HT-29 (cell line): ENCODE measurements at places on chromosomes 6 and 20. TPM values are rescaled to one million over a fixed set of nuclear protein-coding genes. Genes with fewer than 3 reads are reported as not detected.

The ARG1 gene
- not detected in 2 replicates for total RNA-seq

DNA sequence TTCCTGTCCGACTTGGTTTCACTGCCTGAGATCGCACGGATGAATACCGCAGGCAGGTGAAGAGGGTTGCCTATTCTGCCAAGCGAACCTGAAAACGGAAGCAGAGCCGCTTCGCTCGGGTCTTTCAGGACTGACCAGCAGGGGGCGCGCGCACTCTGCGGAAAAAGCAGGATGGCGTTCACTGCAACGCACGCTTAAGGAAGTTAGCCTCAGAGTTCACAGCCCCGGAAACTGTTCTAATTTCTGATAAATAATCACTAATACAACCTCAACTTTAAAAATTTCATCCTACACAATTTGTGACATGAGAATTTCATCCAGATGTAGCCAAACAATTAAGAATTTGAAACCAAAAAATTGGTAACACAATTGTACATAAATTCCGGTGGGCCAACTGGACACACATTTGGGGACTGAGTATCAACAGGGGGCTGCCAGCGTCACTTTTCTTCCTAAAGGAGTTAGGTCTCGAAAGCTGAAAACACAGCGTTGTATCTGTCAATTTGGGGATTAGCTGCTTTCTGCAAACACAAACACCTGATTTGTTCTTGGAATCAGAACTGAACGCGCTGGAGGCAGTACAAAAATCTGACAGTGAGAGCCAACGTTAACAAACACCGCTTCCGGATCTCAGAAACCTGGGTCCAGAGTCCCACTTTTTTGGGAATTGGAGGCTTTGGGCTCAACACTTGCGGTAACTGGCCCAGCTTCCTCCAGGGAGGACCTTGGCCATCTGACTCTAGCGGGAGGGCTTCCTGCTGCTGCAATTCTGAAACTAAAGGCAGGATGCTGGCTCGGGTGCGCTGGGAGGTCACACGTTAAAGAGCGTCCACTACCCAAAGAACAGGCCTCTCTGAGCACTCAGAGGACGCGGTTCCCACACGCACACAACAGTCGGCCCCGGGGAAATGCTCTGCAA lies 8.8 kb downstream of the PXDC1 start:
- DNase-seq: peak; percentile 89

DNA sequence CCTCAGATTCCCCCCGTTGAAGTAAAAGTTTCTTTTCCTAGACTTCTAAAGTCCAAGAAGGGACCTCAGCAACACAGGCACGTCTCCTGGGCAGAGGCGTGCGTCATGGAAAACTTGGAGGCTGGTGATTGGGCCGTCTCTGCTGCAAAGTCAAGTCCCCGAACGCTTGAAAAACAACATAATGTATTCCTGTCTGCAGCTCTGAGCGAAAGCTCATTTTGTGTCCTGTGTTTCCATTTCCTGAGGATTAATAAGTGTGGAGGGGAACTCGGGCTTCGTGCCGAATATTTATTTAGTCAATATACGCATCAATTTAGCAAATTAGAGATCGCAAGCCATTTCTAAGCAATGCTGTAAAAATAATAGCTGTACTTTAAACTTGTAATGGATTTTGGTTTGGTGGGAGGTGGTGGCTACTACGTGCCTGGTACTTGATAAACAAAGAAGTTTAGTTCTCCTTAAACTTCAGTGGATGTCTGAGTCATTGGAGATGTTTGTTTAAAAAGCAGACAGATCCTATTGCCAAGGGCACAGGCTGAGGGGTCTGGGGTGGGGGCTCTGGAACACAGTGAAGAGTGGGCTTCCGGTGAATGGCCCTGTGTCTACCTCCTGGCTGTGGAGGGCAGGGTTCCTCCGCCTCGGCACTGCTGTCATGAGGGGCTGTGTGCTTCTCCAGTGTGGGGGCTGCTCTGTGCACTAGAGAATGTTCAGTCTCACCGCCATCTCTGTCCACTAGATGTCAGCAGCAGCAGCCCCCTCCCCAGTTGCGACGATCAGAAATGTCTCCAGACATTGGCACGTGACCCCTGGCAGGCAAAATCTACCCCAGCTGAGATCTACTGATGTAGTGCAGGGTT lies 21.8 kb downstream of the PCK1 start:
- DNase-seq: no peak

DNA sequence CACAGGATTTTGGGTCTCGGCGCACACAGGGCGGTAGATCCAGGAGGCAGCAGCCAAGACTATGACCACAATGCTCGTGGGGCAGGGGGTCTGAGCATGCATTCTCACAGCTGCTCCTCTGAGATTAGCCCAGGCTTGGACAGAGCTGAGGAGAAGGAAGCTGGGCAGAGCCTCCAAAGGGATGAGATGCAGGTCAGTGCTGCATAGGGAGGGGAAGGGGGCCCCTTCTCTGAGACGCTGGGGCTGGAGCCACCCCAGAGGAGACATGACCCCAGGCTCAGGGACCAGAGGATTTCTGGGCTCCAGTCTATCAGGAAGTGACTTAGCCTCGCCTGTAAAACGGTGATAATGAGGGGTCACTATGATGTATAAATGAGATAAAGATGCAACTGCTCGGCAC lies 93.9 kb downstream of the BFSP1 start:
- DNase-seq: no peak

- no peak for DNase-seq
Observed at GRCh38 chr6:166938150-166938549, 18.2 kb downstream of the RNASET2 start.

The TSBP1 gene
- not detected in 2 replicates for total RNA-seq

- no peak for DNase-seq
Observed at GRCh38 chr6:108277295-108277694, 16.5 kb upstream of the SNX3 start.

- no peak for DNase-seq
Observed at GRCh38 chr20:4050203-4050980, 35.0 kb upstream of the RNF24 start.

DNA sequence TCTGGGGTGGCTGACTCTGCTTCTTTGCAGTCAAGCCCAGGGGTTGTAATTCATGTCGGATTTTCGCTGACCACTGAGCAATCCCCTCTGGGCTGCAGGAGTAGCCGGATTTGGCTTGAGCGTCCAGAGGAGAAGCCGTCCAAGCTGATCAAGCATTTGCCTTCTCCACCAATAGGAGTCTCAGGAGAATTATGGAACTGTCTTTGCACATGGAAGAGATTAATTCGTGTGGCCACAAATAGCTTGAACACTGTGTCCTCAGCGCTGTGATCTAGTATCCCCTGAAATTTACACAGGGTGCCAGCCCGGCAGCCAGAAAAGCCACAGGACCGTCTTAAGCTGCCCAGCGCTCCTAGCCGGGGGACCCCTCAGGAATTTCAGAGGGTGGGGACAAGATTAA lies 37.1 kb downstream of the EYA2 start:
- DNase-seq: no peak

GRCh38 chr20:58005581-58006345 lies 222.7 kb downstream of the ANKRD60 start:
- DNase-seq: no peak

The OLIG3 gene
- total RNA-seq: not detected in 2 replicates

DNA sequence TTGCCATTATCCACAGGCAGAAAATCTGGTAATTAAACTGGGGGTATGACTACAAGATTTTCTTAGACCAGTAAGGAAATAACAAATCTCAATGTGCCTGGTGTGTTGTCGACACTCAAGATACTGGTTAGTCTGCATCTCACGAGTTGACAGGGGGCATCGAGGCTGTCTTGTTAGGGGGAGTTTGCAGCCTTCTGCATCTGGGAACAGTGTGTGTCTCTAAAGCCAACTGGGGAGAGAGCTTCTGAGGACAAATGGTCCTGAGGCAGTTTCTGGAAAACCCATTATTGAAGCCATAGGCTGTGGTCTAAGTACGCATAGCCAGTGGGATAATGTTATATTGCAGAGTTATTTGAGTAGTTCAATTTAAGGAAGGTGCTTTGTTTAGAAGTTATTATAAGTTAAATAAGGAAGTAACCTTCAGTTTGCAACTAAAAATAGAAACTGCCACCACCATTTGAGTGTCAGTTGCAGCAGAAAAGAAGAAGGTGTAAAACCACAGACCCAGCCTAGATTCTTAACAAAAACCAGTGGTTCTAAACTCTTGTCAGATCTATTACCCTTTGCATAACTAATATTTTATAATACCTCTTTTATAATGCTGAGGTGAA lies 15.4 kb upstream of the MAPK13 start:
- DNase-seq: no peak

The PTP4A1 gene
- 23.9 and 24.7 TPM in 2 replicates for total RNA-seq

The RBPJL gene
- total RNA-seq: not detected in 2 replicates

- DNase-seq: no peak
Observed at GRCh38 chr20:19851861-19852260, 93.8 kb downstream of the RIN2 start.

DNA sequence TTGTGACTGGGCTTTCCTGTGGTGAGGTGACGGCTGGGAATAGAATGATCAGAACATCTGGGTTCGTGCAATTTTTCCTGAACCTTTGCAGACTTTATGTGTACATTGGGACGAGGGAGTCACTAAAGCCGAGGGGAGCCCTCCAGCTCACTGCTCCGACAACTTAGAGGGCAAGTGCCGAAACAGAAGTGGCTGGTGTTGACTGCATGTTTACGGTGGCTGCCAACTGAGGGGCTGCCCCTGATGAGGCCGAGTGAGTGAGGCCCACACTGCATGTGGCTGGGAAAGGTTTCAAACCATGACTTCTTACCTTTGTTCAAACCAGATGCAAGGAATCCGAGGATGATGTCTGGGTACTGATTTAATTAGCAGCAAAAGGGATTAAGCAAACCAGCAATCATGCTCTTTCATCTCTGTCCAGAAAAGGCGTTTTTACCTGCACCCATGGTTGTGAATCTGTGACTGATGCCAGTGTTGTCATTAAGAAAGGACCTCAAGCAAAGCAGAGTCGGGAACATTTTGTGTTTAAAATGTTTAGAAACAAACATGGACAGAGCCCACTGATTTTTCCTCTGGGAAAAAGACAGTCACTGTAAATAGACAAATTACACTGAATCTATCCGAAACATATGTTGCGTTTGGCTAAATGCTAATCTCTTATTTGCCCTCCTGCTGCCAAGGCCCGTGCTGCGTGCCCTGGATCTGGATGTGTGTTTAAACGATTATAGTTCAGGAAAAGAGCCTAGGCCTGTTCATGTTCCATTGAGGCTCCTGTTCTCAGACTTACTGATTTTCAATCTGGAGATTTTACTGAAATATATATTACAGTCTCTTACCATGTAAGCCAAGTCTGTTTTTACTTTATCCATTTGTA lies 105.1 kb downstream of the UST start:
- DNase-seq: no peak

The CALHM6 gene
- not detected in 2 replicates for total RNA-seq

The PCK1 gene
- 0.94 and 1.9 TPM in 2 replicates for total RNA-seq

- no peak for DNase-seq
Observed at GRCh38 chr20:59360934-59361333, 60.5 kb downstream of the EDN3 start.

DNA sequence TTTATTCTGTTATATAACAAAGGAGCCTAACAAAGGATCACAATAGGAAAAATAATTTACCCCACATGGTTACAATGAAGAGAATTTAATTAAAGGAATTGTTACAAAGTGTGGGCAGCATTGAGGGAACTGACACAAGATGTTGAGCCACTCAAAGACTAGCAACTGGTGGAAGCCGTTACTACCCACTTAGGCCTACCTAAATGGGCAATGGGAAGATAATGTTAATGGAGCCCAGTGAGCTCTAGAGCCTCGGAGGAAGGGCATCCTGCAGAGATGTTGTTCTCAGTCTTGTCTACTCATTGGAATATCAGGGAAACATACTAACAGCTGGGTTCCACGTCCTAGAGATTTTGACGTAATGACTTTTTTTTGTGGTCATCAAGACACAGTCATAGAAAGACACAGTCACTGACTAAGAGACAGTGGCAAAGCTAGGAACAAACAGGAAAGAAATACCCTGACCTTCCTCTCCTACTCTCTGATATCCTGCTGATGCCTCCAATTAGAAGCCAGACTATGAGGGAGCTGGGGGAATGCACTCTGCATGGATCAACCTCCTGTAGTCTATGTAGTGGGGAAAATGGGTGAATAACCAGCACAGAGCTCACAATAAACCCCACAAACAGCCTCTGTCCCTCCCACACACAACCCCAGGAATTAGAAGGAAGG lies 523.8 kb upstream of the FLRT3 start:
- DNase-seq: no peak

DNA sequence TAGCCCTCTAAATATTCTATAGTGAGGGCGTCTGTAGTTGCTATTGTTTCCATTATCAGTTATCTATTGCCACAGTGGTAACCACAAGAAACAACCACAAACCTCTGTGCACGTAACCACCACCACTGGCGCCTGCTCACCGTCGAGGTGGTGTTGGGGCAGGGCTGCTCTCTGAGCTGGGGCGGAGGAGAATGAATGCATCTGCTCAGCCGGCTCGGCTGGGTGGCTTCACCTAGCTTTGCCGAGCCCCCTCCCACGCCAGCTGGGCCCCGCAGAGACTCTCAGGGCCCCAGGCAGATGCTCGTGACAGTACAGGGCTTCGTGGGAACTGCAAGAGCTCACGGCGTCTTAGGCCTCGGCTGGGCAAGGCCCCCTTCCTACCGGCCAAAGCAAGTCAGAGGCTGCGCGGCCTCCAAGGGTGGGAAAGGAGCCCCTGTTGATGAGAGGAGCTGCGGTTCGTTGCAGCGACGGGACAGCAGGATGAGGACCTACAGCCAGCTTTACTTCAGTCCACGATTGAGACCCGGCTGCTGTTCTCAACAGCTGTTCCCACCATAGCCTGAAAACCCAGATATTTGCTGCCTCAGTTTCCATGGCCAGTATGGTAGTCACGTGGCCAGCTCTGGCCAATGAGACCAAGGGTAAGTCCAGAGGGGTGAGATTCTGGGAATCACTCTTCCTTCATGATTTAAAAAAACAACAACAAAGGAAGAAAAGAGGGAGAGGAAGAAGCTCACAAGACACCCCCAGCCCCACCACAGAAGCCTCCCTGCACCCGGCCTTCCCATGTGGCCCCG lies 120.2 kb upstream of the AFDN start:
- DNase-seq: no peak

DNA sequence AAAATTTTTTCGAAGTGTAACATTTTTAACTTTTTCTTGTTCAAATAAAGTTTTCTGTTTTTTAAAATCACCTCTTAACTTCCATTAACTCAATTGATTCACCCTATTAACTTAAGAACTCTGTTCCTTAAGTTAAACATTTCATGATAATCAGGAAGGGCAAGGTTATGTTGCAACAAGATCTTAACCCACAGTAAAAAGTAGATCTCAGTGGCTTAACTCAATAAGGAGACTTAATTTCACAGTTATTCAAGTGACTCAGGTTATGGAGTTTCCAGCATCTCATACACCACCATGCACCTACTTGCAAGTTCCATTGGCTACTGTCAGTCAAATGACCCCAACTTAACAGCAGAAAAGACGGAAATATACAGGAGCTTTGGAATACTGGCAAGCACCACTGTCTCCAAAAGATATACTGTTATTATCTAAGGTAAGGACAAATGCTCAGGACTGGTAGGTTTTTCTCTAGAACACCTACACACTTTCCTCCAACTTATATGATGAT lies 11.2 kb downstream of the HLA-DQB1 start:
- no peak for DNase-seq

DNA sequence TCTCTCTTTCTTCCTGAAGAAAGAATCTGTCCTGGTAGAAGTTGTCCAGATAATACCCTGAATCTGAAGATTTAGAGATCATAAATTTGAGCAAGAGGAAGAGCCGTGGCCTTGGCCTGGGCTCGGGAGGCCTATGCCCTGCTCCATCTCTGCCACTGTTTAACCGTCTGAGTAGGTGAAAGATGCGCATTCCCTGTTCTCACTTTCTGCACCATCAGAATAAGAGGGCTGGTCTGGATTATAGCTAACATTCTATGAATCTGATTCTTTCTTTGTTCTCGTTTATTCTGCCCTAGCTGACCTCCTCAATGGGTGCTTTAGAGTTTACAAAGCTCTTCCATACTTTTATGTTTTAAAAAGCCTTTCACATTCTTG lies 51.3 kb downstream of the ELOVL4 start:
- no peak for DNase-seq

The SCRT2 gene
- total RNA-seq: not detected in 2 replicates

The GHRH gene
- total RNA-seq: not detected in 2 replicates
